Fibroblast of skin of left quadriceps (primary cell): ENCODE measurements at places on chromosomes 7 and 10.
A peak's percentile ranks its signal among the peaks of the same experiment; 100 is the strongest.

DNA sequence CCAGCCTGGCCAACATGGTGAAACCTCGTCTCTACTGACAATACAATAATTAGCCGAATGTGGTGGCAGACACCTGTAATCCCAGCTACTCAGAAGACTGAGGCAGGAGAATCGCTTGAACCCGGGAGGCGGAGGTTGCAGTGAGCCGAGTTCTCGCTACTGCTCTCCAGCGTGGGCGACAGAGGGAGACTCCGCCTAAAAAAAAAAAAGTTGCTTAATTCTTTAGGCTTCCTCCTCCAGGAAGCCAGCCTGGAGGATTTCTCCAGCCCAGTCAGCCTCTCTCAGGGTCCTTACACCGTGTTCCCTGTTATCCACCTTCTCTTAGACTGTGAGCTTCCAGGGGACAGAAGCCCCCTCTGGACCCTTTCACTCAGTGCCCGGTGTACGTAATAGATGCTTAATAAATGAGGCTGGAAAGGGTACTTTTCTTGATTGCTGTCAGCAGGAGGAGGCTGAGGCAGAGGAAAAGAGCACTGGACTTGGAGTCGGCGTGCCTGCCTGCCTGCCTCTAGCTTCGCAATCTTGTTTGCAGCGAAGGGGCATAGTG lies 16.4 kb upstream of the NODAL start:
- no peak for DNase-seq

- DNase-seq = no peak
These were observed 43.2 kb upstream of the VCL start for GRCh38 chr10:73954737-73955136.

DNA sequence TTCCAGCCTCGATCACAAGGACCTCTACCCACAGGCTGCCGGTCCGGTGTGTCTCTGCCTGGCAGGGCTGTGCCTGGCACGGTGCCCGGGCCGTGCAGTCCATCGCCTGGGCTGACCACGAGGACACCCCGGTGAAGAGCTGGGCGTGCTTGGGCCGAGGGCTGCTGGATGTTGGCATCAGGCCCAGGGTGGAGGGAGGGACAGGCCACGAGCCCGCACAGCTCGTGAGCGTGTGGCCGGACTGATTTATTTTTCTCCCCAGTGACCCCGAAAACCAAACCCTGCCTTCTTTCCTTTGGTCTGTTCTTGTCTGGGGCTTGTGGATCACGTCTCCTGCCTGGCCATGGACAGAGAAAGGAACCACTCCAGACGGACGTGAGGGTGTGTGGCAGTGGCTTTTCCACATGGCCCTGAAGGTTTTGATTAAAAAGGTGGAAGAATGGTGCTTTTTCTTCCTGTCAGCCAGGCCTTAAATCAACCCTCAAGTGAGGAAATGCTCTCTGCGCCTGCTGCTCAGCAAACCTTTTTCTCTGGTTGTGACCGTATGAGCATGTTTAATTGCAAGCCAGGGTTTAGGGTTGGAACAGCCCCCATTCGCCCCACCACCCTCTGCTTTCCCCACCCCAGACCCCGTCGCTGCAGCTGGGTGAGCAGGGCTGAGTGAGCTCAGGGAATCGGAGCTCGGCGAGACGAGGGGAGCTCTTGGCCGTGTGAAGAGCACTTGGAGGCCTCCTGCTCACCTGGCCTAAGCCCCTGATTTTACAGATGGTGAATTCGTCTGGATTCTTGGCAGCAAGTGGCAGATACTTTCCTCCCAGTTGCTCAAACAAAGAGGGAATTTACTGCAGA lies 130.1 kb downstream of the RGS10 start:
- DNase-seq = peak; percentile 53

DNA sequence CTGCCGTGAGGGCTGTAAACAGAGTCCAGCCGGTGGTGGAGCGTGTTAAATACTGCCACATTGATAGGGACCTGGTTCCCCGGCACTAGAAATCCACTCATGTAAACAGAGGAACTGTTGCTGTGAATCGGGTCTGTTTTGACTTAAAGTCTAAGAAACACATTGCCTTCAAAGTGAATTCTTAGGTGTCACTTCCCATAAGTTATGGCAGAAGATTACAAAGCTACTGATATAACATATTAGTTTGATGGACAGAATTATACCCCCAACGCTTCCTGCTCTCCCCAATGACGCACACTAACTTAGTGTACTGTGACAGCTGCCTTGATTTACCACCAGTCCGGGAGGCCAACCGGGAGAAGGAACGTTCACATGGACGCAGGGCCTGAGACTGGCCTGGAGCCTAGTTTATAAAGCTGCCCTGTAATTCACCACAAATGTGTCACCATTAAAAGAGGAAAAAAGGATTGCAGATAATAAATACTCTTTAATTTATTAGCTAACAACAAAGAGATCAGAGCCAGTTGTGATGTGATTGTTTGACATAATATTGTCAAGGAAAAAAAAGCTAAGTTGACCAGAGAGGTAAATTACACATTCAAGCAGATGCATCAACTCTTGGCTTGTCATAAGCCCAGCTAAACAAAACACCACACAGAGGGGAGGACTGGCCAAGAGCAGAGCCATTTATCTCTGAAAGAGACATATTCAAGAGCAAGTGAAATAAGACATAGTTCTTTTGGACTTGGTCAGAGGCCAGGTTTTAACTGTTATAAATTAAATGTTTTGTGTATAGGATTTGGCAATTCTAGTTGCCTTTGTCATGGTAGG lies 820.6 kb downstream of the LRMDA start:
- DNase-seq = peak; percentile 99

DNA sequence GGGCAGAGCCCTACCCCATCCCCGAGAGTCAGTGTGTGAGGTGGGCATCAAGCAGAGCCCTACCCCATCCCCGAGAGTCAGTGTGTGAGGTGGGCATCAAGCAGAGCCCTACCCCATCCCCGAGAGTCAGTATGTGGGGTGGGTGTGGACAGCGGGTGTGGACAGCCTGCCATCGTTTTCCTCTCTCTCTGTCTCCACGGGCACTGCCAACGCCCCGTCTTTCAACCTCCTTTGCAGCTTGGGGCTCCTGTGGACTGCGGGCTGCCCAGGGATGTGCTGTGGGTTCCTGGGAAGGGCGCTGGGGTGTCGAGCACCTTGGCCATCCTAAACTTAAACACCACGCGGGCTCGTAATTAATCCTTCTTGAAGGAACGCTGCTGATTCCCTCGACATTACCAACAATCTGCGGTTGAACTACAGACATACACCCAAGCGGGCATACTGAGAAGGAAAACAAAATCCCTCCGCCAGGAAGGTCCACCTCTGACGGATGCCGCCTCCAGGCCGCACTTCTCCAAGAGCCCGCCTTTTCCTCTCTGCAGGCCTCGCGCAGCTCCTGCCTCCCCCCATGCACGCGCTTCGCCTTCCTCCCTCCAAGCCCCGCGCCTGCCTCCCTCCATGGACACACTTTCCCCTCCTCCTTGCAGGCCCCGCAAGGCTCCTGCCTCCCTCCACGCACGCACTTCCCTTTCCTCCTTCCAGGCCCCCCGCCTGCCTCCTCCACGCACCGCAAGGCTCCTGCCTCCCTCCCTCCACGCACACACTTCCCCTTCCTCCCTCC lies 65.1 kb downstream of the ADARB2 start:
- DNase-seq = no peak

DNA sequence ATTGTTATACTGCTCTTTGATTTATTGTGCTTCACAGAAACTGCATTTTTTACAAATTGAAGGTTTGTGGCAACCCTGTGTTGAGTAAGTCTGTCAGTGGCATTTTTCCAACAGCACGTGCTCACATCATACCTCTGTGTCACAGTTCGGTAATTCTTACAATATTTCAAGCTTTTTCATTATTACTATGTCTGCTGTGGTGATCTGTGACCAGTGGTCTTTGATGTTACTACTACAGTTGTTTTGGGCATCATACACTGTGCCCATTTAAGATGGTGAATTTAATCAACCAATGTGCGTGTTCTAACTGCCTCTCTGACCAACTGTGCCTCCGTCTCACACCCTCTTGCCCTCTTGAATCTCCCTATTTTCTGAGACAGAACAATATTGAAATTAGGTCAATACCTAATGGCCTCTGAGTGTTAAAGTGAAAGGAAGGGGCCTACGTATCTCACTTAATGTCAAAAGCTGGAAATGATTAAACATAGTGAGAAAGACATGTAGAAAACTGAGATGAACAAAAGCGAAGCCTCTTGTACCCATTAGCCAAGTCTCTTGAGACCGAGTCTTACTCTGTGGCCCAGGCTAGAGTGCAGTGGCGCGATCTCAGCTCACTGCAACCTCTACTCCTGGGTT lies 20.2 kb upstream of the ASL start:
- peak; percentile 56 for DNase-seq
